ENCODE measurements at places on chromosomes 12 and 14.

DNA sequence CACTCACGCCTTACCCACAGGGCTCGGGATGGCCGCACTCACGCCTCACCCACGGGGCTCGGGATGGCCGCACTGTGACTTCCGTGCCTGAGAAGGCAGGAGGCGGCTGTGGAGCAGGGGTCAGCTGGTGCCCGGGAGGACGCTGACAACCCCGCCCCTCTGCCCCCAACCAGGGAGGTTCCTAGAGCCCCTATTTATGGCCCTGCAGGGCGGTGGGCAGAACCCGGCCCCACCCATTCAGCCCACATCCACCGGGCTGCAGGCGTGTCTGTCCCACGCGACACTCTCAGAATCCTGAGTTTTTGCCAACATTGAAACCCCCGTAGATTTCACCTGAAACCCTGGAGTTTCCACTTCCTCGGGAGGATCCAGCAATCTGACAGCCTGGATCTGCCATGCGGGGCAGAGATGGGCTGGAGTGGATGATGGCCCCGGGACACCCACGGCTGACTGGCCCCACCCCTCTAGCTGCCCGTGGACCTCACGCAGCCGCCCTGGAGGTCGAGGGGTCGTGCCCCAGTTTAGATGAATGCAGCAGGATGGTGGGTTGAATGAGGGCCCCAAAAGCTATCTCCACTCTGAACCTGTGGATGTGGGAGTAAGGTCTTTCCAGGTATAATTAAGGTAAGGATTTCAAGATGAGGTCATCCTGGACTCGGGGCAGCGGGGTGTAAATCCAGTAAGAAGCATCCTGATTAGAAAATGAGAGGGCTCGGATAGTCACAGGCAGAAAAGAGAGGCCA, 20.4 kb downstream of the GALNT9 start:
- no peak for DNase-seq

DNA sequence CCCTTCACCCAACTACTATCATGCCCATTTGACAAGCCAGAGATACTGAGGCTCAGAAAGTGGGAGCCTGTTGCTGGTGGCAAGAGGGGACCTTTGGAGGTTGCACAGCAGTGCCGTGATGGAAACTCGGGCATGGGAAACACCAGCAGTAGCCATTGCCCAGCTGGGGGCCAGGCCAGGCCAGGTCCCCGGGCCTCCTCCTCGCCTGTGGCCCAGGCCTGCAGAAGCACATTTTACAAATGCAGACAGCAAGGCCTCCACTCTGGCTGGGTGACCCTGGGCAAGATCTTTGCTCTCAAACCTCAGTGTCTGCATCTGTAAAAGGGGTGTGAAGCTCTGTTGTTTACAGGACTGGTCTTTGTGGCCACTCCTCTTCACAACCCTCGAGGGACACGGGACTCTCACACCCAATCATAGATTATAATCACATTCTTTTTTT, 4.5 kb upstream of the SH2B3 start:
- no peak for DNase-seq

DNA sequence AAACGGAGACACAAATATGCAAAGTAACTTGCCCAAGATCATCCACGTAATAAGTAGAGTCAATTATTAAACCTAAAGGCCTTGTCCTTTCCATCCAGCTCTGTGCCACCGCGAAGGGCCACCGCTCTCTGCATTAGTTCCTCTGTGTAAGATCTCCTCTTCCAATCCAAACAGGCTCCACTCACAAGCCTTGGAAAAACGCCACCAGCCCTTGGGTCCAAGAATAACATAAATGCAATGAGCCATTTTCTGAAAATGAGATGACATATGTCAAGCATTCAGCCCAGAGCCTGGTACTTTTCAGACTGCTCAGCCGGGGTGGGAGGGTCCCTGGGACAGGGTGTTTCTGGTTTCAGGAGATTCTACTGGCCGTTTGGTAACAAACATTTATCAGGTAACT, 30.0 kb downstream of the DGLUCY start:
- DNase-seq: no peak

DNA sequence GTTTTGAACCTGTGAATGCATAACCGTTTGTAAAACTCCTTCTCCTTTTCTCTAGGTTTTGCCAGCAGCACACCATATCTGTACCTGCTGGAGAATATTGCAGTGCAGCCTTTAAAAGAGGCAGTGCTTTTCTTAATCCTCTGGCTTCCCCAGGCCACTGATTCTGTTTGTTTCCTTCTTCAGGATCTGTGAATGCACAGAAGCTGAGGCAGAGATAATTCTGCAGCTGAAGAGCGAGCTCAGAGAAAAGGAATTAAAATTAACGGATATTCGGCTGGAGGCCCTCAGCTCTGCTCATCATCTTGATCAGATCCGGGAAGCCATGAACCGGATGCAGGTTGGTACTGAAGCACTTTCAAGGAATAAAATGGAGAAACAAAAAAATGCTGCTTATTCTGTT, 348.7 kb downstream of the NAV3 start:
- DNase-seq: no peak

DNA sequence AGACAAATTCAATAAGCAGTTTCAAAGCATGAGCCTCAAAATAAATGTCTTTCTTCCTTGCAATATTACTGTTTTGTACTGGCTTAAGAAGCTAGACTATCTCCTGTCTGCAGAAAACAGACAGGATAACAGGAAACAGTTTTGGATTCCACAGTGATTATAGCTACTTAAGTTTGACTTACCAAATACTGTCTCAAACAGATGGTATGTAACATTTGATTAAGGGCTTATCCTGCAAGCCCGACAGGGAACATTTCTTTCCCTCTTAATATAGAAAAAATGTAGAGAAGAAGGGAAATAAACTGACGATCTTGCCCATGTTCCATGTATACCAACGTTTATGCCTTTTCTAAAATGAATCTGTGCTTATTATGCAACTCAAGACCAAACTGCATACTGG, 179.9 kb upstream of the EEA1 start:
- DNase-seq: no peak

GRCh38 chr14:33764876-33765650, 185.8 kb downstream of the EGLN3 start:
- DNase-seq: no peak

DNA sequence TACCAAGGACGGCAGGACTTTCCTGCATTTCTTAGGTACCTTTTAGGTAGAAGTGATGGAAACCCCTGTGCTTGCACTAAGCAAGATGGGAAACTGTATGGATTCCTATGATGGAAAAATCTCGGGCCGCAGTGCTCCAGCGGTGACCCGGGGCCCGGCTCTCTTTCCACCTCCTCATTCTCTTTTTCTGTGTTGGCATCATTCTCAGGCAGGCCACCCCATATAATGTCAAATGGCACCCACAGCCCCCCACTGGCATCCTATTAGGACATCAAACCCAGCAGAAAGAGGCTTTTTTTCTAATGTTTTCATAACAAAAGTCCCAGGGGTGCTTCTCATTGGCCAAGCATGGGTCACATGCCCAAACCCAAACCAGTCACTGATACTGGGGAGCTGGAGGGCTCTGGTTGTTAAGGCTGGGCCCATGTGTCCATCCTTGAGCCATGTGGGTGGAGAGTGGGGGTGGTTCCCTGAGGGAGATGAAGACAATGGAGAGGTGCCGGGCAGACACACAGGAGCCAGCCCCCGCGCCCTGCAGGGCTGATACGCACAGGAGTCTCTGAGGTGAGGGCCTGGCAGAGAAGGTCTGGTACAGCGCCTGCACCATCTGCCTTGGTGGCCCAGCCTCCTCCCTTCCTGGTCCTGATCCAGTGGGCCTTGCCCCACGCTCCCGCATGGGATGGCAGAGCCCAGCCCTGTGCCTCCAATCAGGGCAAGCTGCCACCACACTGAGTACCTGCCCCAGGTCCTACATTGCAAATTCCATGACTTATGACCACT, 142.1 kb downstream of the CALM1 start:
- no peak for DNase-seq

DNA sequence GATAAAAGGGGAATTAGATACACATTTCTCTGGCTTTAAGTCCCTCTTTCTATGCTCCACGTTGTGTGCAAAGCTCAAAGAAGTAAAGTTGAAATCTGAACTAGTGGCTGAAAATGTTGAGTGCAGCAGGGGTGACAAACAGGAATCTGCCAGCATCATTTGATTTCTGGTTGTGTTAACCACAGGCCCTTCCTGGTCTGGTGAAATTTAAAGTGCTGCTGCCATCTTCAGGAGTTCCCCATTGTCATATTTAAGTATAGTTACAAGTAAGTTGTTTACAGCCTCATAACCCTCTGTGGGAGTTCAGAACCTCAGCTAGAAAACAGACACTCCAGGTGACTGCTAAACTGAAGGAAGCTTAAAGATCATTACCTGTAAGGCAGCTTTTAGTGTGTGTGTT, 90.9 kb upstream of the CCDC196 start:
- no peak for DNase-seq

All from activated CD4-positive, alpha-beta T cell treated with anti-CD3 and anti-CD28 coated beads, Interleukin-2, amount 50 U/mL, for 4 hours (primary cell).